ENCODE measurements at places on chromosomes 7 and 10.

DNA sequence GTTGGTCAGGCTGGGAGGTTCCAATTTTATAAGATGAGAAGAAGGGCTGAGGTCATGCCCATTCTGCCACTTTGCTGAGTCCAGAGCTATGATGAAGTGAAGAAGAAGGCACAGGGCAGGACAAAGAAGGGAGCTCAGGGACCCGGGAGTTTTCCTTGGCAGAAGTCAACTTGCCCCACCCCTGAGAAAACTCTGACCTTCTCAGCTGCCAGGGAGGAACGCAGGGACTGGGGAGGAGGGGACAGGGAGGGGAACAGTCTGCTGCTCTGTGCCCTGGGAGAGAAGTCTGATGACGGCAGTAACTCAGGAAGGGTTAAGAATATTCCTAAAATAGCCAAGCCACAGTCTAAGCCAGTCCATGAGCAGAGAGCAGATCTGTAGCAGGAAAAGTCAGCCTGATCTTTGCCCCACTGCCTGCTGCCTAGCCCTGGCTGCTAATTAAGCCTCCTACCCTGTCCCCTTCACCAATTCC is 11.7 kb downstream of the ADIRF start:
- no peak for DNase-seq

DNA sequence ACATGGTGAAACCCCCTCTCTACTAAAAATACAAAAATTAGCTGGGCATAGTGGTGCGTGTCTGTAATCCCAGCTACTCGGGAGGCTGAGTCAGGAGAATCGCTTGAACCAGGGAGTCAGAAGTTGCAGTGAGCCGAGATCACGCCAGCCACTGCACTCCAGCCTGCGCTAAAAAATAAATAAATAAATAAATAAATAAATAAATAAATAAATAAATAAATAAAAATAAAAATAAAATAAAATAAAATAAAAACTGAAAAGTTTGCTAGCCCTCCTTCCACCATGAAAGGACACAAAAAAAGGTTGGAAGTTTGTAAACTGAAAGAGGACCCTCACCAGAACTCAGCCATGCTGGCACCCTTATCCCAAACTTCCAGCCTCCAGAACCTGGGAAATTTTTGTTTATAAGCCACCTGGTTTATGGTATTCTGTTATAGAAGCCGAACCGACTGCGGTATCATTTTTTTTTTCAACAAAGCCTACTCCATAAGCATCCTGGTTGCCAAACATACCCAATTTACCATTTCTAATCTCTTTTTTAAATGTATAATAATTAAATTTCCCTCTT is 448.2 kb downstream of the SEMA3D start:
- DNase-seq, result no peak

GRCh38 chr7:17772581-17773288 is 167.6 kb downstream of the SNX13 start:
- DNase-seq, result no peak

GRCh38 chr7:121575194-121575765 is 179.2 kb upstream of the FAM3C start:
- no peak for DNase-seq

DNA sequence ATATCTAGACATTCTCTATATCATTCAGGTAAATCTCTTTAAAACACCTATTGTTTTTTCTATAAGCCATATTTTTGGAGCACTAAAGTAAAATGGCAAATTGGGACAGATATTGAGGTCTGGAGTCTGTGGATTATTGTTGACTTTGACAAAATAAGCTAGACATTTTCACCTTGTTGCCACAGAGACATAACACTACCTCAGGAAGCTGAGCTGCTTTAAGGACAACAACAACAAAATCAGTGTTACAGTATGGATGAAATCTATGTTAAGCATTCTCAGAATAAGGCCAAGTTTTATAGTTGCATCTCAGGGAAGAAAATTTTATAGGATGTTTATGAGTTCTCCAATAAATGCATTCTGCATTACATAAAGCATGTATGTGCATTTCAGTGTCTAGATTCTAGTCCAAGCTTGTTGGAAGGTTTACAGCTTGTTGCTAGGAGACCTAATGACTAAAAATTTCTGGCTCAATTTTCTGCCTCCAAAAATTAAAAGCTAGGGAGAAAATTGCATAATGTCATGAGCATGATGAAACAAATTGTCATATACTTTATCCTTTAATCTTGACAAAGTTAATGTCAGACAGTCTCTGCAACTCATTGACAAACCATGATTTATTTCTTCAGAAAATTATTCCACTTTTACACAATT is 18.3 kb downstream of the LIPM start:
- no peak for DNase-seq

GRCh38 chr7:31116615-31117014 is 64.5 kb downstream of the ADCYAP1R1 start:
- no peak for DNase-seq

DNA sequence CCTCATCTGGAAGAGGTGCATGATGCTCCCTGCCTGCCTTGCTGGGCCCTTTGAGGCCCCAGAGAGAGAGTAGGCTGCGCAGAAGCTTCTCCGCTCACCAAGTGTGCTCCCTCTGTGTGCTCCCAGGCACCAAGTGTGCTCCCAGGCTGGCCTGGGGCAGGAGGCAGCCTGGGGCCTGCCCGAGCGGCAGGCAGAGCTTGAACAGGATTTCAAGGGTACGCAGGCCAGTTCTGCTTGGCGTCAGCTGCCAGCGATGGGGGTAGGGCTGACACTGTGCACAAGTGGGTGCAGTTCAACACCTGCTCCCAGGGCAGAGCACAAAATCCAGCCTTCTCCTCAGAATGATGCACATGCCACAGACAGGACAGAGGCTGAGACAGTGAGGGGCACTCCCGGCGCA is 119.7 kb downstream of the FAM53B start:
- no peak for DNase-seq

DNA sequence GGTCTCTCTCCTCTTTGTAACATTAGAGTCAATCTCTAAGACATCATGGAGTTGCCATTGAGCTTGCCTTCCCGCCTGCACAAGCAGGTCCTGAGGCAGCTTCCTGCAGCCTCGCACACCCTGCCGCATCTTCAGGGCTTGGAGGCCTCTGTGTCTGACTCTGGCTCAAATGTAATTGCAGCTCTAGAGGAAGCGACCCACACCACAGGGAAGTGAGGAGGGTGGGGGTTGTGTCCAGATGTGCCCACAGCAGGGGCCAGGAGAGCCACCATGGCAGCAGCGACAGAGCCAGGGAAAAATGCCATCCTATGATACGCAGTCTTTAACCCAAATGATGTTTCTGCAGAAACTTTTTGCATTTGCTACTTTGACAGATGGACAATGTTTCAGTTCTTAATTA is 216.0 kb upstream of the ZNF32 start:
- no peak for DNase-seq

- no peak for DNase-seq
Measured at GRCh38 chr10:34959321-34959720, 130.8 kb downstream of the CUL2 start.

DNA sequence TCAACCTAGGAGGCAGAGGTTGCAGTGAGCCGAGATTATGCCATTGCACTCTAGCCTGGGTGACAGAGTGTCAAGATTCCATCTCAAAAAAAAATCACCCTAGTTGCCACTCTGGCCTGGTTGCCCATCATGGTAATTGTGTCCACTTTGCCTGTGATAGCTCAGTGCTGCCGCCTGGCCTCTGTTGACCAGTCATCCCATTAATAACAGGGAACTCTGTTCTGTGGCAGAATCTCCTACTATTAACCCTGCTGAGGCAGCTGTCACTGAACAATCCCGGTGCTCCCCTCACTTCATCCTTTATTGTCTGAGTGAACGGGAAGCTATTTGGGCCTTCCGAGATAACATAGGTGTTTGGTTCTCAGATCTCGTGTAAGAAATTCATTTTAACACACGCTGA is 14.6 kb downstream of the ZNF3 start:
- DNase-seq, result no peak

- DNase-seq, result peak; percentile 12
Measured at GRCh38 chr10:84783386-84783785, 455.0 kb downstream of the CCSER2 start.

GRCh38 chr7:129170441-129171021 is 17.9 kb upstream of the SMO start:
- DNase-seq, result no peak

DNA sequence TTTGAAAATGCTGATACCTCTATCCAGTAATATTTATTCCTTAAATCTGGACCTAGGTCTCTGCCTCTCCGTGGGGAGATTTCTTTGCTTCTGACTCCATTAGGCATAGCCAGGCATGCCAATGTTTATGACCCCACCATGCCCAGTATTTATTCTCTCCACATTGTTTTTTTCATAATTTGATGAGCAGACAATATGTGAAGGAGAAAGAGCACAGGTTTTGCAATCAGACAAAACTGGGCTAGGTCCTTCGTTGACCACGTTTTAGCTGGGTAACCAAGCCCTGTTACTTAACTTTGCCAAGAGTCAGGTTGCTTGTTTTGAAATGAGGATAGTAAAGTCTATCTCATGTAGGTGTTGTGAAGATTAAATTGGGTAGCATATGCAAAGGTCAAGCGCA is 21.6 kb upstream of the PRPS1L1 start:
- DNase-seq, result no peak

- DNase-seq, result no peak
Measured at GRCh38 chr10:36494371-36494770, 631.0 kb upstream of the ANKRD30A start.

DNA sequence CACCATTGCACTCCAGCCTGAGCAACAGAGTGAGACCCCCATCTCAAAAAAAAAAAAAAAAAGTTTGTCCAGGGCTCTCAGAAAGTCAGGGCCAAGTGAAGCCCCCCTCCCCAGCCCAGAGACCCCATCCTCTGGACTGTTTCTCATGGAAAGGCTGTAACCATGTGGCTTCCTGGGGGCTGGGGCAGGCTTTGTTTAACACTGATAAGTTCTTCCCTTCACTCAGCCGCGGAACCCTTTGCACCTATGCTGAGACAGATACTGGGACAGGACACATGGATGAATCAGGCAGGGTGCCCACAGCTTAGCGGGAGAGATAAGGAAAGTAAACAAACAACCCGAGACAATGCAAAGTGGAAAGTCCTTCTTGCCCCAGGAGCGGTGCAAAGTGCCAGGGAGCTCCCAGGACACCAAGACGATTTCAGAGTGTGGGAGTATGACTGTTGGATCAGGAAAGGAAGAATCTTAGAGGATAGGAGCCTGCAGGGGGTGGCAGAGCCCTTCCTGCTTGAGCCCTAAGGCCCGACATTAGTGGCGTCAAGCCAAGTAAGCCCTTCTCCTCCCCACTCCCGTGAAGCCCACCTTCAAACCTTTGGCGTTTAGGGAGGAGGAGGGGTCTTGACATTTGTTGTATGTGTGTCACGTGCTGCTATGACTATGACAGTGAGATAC is 11.6 kb downstream of the MLXIPL start:
- no peak for DNase-seq

DNA sequence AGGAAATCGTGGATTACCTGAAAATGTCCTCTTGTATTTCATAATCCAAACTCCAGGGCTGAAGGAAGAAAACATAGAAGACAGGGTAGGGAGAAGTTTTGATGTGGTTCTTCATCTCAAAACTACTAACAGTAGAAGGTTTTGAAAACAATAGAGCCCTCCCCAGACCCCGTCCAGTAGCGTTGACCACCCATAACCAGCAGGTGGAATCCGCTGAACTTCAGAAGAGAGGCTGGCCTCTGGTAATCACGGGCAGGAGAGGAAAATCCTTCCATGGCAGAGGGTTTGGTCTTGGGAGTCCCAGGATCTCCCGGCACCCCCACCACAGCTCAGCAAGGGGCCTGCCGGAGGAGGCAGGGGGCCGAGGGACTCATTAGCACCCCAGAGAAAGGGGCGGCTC is 333.4 kb upstream of the RNF32 start:
- no peak for DNase-seq

DNA sequence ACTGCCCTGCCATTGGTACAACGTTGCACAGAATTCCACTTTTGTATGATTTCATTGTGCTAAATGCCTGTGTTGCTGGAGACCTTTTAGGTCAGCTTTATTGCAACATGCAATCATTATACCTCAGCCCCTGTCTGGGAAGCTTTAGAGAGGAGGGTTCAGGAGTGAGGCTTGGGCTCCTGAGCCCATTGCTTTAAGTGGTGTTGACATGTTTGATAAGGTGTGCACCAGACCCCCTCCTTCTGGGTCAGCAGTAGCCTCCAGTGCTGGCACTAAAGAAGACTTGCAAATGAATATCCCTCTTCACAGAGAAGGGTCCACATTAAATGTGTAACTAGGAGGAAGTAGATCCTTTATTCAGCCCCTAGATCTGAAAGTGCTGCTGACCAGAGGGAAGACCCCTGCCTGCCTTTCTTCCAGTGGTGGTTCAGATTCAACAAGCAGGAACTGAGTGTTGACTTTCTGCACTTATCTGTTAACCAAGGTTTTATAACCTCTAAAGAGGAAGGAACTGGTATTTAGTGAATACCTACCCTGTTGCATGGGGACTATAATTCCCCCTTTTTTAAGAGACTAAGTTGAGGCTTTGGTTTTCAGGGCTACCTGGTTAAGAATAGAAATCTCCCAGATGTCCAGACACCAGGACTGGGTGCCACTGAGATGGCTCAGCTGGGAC is 369.4 kb upstream of the IGFBP3 start:
- DNase-seq, result no peak

GRCh38 chr10:33459602-33460001 is 125.1 kb upstream of the NRP1 start:
- DNase-seq, result no peak

DNA sequence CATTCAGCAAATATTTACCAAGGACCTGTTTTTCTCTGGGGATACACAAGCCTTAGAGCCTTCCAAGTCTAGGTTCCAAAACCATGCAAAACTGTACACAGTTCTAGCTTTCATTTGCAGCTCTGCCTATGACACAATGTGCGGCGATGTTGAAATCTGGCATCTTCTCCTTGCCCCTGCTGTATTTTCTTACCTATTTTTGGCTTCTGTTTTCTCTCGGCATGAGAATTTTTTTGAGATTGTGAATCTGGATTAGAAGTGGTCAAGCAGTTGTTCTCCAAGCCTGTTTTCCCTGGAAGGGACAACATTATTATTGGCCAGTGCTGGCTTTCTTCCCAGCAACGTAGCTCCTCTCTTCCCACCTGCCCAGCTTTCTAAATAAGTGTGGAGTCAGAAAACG is 176.3 kb downstream of the CREB5 start:
- DNase-seq, result no peak

GRCh38 chr7:129969881-129970446 is 17.2 kb upstream of the UBE2H start:
- DNase-seq, result no peak

DNA sequence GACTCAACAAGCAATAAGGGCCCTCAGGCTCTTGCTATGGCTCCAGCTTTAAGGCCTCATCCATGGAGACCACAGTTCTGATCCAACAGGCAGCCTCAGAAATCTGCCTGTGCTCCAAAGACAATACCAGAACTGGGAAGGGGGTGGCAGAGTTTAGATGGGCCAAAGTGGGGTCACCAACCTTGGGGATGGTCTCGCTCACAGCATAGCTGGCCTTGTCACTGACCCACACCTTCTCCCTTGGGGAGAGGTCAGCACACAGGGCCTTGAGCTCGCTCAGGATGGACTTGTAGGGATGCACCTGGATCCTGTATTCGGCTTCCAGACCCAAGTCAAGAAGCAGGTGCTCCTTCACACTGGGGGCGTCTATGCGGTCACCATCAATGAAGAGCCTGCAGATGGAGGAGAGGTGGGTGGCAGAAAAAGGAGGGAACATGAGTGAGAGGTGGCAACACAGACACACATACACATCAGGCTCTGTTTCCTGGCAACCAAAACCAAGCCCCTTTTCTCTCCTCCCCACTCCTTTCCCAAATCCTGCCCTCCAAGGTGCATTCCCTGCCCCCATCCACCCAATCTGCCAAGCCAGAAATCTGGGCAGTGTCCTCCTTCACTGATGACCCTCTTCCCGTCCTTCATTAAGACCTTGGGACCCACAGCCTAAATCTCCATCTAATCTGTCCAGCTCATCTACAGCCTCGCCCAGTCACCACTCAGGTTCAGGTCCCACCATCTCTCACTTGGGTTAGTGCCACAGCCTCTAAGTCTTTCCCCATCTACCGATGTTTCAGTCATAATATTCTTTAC is 40.9 kb downstream of the XPNPEP1 start:
- DNase-seq, result no peak
